GM12865 (cell line): ENCODE measurements at places on chromosomes 2 and 18.

DNA sequence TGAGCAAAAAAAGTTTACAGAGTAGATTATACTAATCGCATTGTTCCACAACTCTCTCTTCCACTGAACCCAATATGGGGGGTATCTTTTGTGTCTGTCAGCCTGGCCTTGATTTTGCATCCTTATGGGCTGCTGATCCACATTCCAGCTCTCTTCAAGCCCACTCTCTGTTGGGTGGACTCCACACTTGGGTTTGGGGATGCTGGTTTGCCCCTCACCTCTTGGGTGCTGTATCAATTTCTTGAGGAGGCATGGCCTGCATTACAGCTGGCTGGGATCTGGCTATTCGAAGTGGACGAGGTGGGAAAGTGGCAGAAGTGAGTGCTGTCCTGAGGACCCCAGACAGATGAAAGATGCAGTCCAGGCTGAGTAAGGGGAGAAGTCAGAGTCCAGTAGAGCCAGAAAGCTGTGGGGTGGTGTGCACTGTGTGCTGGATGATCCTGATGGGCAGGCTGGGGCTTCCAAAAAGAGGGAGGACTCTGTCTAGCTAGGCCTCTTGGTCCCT lies 141.4 kb downstream of the CAPN13 start:
- no peak for DNase-seq

DNA sequence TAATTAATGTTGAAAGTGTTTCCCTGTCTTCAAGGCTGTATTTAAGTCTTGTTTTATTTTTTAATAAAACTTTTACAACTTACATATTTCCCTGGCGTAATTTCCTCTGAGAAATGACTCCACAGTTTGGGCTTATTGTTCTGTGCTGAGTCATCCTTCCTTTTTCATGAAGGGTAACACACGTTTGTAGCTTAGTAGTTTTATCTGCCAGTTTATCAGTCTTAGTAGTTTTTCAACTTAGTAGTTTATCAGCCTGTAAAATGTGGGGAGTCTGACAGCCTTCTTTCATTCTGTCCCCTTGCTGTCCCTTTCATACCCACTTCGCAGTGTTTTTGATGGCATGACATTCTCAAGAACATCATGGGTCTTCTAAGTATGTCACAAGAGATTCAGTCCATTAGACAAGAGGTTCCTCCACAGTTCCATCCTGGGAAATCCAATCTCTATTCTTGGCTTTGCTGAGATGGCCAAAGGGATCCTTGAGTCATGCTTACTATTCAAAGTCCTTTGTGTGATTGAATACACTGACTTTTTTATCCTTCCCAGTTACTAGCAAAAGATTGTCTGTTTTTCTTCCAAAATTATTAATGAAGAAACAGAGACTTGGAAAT lies 60.0 kb upstream of the SGPP2 start:
- DNase-seq: no peak

- no peak for DNase-seq
These were observed 11.9 kb upstream of the IGFBP2 start for GRCh38 chr2:216621292-216621691.

DNA sequence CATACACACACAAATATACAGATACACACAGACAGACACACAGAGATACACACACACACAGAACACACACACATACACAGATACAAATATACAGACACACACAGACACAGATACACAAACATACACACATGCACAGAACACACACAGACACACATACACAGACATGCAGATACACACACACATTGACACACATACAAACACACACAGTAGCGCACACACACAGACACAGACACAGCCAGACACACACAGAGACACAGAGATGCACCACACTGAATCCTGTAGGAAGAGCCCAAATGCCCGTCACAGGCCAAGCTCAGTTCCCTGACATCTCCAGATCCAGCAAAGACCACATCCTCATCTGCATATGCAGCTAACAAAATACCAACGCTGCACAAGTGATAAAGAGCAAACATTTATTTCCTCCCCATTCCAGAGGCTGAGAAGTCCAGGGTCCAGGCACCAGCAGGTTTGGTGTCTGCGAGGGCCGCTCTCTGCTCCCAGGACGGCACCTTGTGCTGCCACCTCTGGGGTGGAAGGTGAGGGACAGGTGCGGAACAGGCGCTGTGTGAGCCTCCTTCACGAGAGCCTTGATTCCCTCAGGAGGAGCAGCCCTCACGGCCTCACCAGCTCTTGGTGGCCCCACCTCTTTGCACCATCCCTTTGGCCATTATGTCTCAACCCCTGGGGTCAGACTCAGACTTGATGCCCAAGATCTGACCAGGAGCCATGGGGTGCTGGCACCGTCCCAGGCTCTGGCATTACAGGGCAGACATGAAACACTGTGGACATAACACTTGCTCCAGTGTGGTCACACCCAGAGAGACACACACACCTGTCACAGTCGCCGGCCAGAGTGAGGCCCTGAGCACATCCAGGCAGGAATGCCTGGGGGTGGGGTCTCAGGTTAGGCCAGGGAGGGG lies 108.7 kb downstream of the NDUFA10 start:
- no peak for DNase-seq

DNA sequence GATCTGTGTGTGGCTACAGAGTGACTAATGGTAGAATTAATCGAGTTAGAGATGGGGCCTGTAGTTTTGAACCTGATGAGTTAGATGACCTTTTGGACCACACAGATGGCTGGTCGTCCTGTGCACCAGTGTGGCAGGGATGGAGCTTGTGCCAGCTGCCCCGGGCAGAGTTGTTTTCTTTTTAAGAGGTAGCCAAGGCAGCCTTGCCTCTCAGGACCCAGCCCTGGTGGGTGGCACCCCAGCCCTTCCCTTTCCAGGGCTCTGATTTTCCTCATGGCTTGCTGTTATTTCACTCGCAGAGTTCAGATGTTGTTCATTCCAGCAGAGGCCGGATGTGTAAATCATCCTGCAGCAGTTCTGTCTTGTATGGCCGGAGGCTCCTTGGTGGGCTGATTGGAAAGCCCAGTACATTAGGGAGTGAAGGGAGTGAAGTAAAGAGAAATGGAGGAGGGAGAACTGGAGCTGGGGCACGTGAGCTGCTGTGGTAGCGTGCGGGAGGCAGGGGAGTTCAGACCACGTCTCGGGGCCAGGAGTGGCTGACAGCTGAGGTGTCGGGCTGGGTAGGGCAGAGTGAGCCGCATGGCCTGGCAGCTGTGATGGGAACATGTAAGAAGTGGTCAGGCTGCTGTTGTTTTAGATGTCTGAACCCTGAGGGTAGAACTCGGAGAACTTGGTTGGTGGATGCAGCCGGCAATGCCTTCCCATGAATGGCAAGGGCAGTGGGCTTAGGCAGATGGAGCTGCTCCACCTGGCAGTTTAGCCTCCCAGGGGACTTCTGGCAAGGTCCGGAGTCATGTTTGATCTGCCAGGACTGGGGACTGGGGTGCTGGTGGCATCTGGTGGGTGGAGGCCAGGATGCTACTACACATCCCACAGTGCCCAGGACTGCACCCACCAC lies 28.8 kb downstream of the ASAP2 start:
- DNase-seq: no peak

DNA sequence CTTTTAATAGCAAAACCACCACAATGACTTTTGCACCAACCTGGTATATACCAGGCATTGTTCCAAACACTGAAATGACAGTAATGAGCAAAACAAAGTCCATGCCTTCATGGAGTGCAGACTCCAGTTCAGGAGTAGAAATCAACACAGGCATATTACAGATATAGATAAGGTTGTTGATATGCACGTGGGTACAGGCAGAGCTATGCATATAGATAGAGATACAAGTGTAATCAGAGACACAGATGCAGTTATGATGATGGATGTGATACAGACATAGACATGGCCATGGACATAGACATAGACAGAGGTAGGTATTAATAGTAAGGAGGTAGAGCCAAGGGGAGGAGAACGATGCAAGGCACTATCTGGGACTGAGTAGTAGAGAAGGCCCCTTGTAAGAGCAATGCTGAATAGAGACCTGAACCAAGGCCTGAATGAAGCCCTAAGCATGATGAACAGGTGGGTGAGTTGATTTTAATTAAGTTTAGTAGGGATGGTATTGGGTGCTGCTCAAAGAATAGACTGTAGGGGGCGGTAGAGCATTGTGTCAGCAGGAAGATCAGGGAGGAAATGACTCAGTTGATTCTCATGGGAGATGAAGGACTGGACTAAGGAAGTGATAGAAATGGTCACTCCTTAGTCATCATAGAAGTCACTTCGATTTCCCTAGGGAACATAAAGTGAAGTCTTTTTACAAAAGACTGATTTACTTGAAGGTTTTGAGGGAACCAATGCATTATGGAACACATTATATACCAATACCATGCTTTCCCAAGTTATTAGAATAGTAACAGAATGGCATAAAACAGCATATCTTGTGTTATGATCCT lies 39.4 kb downstream of the CMPK2 start:
- DNase-seq: peak; percentile 75

- DNase-seq: no peak
These were observed 26.0 kb upstream of the ANXA4 start for GRCh38 chr2:69715964-69716363.

DNA sequence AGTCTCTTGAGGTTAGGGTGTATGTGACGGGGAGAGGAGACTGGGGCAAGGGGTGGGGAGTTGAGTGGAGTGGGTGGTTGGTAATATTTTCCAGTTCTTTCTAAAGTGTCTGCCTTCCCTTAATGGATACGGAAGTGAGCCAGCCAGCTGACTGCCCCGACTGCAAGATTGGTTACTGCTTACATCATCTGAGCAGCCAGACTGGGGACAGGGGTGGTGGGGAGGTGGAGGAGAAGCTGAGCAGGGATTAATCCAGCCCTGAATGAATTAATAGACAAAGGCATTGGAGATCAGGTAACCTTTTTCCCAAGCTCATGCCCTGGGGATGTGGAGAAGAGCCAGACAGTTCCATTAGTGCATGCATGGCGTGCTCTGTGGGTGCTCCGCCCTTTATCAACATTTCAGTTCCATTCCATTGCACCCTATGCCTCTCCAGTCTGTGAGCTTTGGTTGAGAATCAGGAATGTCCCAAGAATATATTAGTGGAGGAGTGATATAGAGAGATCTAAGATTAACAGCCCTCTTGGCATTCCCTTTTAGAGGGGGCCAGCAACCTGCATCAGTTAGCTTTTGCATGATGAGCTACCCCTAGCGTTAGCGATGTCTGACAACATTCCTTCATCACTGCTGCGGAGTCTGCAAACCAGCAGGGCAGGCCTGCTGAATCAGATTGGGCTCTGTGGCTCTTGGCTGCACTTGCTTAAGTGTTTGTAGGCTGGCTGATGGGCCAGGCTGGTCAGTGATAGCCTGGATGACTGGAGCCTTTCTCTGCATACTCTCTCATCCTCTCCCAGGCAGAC lies 67.4 kb downstream of the TNP1 start:
- DNase-seq: no peak

GRCh38 chr2:134842930-134843490 lies 4.6 kb downstream of the ACMSD start:
- no peak for DNase-seq

DNA sequence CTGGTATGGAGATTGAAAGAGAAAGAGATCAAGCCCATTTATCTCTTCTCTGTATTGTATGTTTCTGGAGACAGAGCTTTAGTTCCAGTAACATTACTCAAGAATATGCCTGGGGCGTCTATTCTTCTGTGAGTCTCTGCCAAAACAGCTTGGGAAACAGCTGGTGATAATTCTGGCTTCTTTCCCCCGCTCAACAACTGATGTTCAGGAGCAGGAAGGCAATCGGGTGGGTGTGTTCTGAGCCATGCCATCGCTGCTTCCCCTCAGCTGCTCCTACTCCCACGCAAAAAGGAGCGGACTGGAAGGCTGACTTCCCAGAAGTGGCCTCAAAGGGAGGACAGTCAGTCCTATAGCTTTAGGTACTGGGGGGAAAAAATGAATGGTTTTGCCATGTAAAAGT lies 695.1 kb downstream of the PLCL1 start:
- DNase-seq: no peak

- DNase-seq: peak; percentile 3
These were observed 1845.6 kb upstream of the PIK3C3 start for GRCh38 chr18:40109252-40110049.

DNA sequence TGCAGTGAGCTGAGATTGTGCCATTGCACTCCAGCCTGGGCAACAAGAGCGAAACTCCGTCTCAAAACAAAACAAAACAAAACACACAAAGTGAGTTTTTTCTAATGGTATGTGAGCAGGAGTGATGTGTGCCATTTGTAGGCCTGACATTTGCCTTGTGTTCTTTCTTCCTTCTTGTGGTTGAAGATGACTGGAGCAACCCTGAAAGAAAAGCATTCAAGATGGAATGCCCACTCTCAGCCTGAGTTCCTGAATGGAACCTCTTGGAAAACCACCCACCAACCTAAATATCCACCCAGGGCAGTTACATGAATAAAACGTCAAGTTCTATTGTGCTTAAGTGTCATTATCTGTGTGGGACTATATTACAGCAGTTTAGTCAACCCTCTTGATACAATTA lies 26.5 kb downstream of the PGAP1 start:
- DNase-seq: no peak

DNA sequence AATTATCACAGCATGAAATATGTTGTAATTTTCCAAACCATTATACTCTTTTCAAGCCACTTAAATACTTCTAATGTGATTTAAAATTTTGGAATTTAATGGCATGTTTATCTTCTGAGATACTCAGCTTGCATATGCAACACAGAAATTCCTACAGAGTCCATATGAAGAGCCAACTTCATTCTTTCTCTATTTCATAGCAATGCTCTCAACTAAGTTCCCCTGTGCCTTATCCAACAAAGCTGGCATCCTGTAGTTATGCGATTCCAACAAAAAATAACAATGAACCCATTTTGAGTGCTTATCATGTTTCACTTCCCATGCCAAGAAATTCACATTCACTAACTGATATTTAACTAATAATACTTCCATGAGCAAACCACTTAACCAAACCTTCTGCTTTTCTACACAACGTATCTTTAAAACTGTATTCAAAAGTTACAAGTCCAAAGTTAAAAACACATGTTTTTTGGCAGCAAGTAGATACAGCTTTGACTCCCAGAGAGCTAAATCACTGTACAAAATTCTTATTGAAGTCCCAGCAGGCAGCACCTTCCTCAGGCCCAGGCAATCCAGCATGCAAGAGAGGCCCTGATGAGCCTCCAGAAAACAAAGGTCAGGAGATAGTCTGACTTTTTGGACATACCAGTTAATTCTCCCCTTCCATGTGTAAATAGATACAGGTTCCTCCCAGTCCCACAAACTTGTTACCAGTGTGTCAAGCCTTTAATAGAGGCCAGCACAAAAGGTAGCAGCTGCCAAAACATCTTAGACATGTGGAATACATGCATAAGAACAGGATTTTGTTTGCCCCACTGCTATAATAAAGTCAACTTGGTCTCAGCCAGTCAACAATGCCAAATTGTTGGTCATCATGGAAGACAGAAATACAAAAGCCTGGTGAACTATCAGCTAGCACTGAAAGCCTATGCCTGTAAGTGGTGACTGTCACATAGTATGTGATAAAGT lies 113.1 kb upstream of the WDR75 start:
- DNase-seq: no peak

DNA sequence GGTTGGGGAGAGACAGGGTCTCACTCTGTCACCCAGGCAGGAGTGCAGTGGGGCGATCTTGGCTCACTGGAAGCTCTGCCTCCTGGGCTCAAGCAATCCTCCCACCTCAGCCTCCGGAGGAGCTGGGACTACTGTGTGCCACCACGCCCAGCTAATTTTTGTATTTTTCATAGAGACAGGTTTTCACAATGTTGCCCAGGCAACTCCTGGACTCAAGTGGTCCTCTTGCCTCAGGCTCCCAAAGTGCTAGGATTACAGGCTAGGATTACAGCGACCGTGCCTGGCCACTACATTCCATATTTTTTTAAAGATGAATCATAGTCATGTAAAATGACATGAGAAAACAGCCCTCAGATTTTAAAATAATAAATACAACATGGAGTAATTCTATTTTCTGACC lies 32.3 kb downstream of the CWC22 start:
- DNase-seq: no peak

- DNase-seq: no peak
These were observed 152.0 kb upstream of the XPO1 start for GRCh38 chr2:61690078-61690596.
